ENCODE measurements at places on chromosomes 11 and 22.

GRCh38 chr11:2267306-2267850 lies 3.0 kb downstream of the ASCL2 start:
- no peak for DNase-seq

GRCh38 chr11:69301455-69302401 lies 7.8 kb downstream of the MYEOV start:
- DNase-seq, result peak; percentile 99

GRCh38 chr11:130449996-130450769 lies 1.7 kb downstream of the ADAMTS15 start:
- no peak for DNase-seq

DNA sequence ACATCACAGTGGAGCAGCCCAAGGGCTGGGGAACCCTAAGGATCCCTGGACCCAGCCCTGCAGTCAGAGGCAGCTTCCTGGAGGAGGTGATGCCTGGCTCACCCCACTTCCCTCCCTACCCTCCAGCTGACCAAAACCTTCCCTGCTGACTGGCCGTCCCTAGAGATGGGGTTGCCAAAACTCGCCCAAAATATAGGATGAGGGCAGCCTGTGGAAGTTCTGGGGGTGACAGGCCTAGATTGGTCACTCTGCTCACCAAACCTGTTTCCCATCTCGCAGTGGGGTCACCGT lies 35.0 kb upstream of the PPARA start:
- DNase-seq, result no peak

- DNase-seq, result no peak
These were observed 201.9 kb upstream of the UBASH3B start for GRCh38 chr11:122453586-122453985.

DNA sequence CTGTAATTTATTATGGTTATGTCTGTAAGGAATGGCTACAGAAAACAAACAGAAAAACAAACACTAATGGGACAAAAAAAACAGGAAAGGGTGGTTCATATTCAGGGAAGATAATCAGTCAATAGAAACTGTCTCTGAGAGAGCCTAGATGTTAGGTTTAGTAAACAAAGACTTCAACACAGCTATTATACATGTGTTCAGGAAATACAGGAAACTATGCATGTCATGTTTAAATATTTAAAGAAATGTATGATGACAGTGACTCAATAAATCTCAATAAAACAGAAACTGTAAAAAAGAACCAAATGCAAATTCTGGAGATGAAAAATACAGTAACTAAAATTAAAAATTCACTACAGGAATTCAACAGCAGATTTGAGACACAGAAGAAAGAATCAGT lies 76.0 kb downstream of the PACS1 start:
- DNase-seq, result no peak
